ENCODE measurements at places on chromosomes 2 and 18.

DNA sequence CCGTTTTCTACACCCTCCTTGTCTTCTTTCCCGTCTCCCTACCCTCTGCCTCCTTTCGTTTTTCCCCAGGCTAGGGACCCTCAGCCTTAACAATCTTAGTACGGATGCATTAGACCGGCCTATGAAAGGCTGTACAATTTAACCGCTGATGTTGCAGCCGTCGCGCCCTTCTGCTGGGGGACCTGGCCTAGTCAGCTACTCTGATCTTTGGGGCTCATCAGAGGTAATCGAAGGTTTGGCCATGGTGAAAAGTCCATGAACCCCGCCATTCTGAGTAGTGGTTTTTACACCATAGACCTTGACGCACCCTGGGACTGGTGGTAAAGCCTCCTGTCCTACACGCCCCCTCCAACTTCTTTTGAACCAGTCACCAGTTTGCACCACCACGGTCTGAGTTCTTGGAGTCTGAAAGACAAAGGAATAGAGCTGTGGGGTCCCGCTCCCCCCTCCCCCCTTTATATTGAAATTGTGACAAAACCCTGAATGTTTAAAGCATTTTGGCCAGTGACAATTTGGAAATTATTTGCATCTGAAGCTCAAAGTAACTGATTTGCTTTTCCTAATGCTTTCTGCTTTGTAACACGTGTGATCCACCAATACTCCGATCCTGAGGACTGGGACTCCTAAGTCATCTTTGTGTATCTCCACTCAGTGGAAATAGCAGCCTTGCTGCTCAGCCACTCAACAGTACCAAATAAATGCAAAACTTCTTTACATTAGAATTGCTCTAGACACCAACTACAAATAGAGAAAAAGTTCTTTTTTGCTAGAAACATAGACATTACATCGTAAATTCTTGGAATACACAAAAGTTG lies 642 bp upstream of the SRSF7 start:
- no peak for DNase-seq

GRCh38 chr18:35511428-35511827 lies 13.7 kb upstream of the INO80C start:
- no peak for DNase-seq

DNA sequence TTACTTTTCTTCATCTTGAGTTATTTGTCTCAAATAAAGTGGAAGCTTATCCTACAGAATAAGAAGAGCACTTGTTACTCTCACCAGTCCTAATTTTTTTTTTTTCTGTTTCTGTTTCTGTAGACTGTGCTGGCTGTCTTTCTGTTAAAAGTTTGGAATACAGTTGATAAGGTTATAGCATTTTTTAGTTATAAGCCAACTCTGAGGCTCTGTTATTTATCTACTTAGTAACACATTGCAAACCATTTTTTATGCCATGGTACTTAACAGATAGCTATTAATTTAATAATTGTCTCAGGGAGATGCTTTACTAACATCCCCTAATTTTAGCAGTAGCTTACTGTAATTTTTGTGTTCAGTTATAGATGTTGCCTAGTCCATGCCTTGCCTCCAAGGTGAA lies 37.9 kb downstream of the CREB1 start:
- DNase-seq: no peak

GRCh38 chr2:151114874-151115273 lies 146.8 kb downstream of the RBM43 start:
- no peak for DNase-seq

GRCh38 chr2:205607146-205607545 lies 75.2 kb upstream of the NRP2 start:
- DNase-seq: no peak

- no peak for DNase-seq
Measured at GRCh38 chr2:237735798-237736197, 62.8 kb upstream of the RBM44 start.

DNA sequence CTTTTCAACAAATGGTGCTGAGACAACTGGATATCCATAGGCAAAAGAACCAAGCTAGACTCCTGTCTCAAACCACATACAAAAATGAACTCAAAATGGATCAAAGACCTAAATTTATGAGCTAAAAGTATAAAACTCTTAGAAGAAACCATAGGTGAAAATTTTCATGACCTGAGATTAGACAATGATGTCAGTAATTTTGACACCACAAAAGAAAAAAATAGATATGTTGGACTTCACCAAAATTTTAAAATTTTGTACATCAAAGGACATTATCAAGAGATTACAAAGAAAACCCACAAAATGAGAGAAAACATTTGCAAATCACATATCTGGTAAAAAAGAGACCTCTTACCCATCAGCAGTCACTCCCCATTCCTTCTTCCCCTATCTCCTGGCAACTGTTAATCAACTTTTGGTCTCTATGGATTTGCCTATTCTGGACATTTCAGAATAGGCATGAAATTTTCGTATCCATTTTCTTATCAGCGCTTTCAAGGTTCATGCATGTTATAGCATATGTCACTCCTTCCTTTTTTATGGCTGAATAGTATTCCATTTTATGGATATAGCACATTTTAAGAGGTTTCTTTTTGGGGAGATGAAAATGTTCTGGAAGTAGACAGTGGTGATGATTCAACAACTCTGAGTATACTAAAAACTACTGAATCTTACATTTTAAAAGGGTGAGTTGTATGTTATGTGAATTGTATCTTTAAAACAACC lies 43.3 kb downstream of the FAM178B start:
- DNase-seq: no peak

DNA sequence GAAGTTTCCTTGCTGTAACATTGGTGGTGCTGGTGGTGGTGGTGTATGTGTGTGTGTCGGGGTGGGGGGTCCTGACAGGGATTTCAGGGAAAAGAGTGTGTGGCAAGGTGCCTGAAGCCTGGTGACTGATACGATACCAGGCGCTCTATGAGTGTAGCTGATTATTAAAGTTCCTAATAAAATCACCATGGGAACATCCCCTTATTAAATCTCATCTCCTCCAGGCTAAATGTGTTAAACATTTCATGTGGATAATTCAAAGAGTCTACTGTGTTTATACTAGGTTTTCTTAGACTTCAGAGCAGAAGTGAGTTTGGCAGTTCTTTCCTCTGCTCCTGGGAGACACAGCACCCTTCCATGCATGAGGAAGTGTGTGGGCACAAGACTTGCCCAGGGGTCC lies 82.0 kb downstream of the THNSL2 start:
- DNase-seq: no peak

DNA sequence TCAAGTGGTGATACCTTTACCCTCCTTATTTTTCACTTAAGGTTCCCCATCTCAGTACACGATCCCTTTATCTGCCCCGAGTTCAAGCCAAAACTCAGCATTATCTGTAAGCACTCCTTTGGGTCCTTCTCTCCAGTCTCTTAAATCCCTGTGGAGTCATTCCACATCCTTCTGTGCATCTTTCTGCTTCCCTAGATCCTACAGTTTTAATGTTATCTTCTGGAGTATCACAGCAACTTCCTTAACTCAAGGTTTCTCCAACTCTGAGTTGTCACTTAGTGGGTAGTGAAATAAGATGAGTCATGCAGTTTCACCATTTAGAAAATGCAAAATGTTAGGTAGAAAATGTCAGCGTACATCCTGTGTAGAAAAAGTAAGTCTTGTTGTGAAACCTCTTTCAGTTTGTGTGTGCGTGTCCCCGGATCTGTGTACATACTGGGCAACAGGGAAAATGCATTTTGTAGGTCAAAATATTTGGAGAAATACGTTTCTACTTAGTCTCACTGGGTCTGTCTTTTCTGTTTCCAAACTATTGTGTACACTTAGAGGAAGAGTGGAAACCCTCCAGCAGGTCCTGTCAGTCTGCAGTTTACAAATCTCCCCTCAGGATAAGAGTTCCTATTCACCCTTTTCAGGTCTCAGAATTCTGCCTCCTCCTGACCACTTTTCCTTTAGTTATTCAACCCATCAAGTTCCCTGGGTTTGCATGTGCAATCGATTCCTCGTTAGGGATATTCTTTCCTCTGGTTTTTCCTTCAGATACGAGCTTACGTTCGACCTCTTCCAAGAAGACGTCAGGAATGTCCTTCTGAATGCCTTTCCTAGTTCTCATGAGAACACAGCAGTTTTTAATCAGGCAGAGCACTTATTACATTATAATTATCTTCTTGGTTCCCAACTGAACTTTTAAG lies 154.8 kb downstream of the TGIF1 start:
- DNase-seq: peak; percentile 72

GRCh38 chr2:159807183-159808031 lies 9.4 kb upstream of the CD302 start:
- peak; percentile 38 for DNase-seq

DNA sequence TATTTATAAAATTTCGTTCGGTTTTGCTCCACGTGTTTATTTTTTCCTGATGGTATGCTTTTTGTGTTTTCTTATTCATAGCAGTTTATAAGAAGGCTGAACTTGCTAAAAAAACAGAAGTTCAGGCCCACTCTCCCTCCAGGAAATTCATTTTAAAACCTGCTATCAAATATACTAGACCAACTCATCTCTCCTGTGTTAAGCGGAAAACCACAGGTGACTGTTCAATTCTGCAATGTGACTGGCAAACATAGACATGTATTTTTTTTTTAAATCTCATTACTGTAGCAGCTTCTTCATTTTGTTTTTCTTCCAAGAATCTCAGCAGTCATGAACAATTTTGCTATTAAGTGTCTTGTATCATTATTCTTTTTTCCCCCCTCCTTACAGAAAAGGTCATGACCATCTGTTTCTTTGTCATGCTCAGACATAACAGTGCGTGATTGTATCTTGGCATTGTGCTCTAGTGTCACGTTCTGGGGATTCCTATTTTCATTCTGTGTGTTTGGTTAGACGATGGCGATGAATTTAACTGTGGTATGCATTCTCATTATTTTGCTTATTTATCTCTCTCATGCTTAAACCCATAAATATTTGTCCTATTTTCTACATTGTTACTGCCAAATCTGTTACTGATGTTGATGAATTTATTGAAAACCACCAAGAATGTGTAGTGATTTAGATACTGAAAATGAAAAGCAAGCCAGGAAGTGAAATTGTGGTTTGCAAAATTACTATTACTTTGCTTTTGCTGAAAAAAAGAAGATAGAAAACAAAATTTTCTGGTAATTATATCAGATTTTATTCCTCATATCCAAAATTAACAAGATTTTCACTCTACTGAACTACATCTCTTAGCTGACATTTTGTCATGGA lies 74.6 kb upstream of the UNC80 start:
- no peak for DNase-seq

- DNase-seq: no peak
Measured at GRCh38 chr2:185222311-185222710, 516.3 kb upstream of the FSIP2 start.

DNA sequence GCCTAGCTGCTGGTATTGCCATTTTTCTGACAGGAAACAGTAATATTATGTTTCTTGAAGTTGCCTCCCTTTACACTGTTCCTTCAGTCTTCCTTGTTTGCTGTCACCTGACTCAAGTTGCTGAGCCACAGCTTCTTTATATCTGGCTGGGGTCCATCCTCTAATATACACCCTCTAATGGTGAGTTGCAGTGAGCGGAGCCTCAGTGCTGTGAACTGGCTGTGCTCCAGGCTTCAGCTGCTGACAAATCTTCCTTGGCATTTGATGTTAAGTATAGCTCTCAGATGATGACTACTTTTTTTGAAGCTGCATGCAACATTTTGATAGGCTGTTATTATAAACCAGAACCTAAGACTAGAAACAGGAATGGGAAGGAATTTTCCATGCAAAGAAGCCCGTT lies 366.7 kb downstream of the NUP35 start:
- DNase-seq: peak; percentile 70

DNA sequence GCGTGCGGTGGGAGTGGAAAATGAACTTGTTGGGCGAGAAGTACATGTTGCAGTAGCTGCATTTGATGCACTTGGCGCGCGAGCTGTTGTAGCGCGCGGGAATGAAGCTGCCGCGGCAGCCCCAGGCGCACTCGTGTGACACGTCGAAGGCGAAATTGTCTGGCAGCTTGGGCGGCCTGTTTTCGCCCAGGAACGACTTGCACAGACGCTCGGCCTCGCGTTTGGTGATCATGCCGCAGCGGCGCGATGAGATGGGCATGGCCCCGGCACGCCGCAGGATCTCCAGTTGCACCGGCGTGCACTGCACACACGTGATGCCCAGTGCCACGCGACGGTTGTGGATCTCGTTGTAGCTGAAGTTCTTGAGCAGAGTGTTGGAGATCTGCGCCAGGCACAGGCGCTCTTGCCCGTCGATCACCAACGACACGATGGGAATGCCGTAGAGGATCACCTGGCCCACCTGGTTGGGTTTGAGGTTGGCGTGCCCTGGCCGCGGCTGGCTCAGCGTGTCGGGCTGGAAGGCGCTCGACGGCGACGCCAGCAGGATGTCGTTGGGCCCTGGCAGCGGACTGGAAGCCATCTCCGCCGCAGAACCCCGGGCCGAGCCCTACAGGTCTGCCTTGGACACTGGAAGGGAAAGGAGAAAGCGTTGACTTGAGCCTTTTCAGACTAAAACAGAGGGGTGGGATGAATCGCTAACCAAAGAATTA lies 2.7 kb downstream of the SKOR2 start:
- DNase-seq: no peak

- peak; percentile 98 for DNase-seq
Measured at GRCh38 chr2:169095621-169096105, 26.3 kb downstream of the DHRS9 start.

DNA sequence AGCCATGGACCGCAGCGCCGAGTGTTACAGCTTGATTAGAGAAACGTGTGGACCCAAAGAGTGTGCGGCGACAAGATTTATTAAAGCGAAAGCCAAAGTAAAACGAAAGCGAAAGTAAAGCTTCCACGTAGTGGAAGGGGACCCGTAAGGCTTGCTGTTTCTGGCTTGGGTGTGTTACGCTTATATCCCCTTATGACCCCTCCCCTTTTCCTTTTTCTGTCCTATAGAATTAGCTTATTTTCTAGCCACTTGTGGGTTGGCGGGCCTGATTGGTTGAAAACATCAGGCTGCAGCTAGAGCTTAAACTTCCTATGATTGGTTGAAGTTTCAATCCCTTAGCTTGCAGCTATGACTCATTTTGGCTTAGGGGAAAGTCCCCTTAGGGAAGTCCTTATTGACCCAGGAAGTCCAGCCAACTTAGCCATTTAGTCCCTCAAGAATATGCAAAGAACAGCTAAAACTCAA lies 969.7 kb downstream of the DCDC2C start:
- no peak for DNase-seq

DNA sequence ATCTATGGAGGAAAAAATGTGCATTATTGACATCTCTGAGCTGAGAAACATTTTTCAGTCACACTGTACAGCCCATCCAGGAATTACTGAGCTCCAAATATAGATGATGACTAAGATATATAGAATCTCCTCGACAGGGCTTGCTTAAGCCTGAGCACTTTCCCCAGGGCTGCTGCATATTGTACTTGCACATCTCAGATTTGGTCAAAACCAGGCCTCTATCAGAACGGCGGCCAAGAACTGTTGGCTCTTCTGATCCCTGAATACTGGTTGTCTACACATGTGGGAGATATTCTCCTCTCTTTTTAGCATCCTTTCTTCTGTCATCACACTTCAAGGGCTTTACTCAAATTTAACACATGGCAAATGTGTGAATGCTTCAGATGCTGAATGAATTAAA lies 201.5 kb upstream of the SLC35G4 start:
- peak; percentile 46 for DNase-seq

GRCh38 chr2:200408428-200409316 lies 101.2 kb downstream of the KCTD18 start:
- peak; percentile 40 for DNase-seq
